GM13977 (cell line): ENCODE measurements at places on chromosomes 6 and 20.

DNA sequence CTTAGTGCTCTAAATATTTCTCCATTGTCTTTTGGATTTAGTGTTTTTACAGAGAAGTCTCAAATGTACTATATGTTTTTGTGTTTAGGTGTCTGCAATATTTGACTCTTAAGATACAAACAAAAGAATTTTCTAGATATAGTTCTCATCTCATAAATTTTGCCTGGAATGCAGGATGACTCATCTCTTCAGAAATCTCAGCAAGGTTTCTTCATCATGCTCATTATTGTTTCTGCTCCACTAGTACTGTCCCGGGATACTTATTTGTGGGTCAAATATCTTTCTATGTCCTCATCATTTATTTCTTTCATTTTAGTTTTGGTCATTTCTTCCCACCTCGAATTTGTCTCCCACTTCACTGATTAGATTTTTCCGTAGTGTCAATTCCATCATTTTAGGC is 9.5 kb downstream of the AHI1 start:
- no peak for DNase-seq

DNA sequence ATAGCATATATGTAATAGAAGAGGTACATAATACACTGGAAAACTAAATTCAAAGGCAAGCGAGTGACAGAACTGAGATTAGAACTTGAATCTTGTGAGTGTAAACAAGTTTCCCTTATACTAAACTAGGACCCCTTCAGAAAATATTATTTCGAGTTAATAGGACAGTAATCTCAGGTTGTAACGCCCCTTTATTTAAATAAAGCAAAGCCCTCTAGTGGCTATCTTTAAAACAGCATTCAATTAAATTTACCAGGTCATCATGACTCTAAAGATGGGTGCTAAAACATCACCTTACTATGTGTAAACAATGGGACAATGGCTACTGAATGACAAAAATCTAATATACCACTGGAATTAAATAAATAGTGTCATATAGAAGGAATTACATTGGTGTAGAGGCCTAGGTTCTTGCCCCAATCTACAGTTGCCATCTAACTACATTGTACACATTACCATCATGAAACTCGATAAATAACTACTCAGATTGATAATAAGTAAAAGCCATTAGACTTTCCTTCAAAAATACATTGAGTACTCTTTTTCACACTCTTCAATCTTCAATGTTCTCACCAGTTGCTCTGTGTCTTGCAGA is 255.4 kb upstream of the IRAK1BP1 start:
- no peak for DNase-seq

GRCh38 chr6:63858691-63859090 is 223.1 kb downstream of the PHF3 start:
- no peak for DNase-seq

- no peak for DNase-seq
Measured at GRCh38 chr6:167091805-167092107, 31.1 kb upstream of the CCR6 start.

DNA sequence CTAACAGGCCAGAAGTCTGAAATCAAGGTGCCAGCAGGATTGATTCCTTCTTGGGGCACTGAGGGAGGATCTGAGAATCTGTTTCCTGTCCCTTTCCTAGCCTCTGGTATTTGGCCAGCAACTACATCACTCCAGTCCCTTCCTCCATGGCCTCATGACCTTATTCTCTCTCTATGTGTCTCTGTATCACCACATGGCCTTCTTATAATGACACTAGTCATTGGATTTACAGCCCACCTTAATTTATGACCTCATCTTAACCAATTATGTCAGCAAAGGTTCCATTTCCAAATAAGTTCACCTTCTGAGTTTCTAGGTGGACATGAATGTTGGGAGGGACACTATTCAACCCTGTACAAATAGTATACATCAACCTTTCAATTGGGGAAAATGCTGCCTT is 29.3 kb downstream of the SCML4 start:
- no peak for DNase-seq

GRCh38 chr6:43304882-43305281 is 3.7 kb downstream of the CRIP3 start:
- no peak for DNase-seq

DNA sequence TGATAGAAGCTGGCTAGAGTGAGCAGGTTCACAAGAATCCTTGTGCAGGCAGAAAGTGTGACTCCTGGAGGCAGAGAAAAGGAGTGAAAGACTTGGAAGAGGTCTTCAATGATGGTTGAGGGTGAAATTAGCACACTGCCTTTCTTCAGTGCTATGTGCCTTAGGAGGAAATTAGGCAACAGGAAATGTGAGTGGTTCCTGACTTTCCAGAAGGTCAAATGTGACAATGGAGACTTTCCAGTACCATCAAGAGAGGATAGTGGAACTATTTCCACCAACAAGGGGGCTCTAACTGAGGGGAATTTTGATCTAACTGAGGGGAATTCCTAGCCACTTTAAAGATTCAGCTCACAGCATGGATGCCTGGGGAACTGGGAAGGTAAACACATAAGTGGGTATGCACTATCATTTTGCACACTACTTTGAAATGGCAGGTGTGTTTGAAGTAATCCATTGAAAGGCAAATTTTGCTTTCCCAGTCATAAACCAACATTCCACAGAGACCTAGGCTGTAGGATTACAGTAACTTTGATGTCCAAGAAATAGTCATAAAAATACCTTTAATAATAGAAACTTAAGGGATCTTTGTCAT is 90.0 kb downstream of the PERP start:
- DNase-seq, result no peak

DNA sequence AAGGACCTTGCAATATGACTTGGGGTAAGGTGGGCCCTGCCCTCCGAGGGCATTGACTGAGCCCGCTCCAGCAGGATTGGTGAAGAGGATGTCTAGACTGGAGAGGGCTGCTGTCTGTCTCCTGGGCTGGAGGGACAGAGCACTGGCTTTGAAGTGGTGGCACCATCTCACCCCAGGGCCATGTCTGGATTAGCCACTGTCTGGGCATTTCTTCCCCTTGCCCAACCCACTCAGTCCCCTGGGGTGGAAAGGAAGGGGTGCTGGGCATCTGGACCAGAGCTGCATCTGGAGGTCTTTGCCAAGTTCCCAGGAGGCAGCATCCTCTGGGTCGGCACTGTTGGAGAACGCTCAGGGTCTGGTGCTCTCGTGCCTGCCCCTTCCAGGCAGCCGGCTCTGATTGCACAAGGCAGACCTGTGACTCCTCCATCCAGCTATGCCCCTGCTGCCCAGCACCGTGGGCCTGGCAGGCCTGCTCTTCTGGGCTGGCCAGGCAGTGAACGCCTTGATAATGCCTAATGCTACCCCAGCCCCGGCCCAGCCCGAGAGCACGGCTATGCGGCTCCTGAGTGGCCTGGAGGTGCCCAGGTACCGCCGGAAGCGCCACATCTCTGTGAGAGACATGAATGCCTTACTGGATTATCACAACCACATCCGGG is at the start of gene R3HDML:
Gene R3HDML, plus strand, starts transcription at position 319 of the 656 bp plus-strand sequence. Its CDS starts 115 bp downstream, at position 434.
- DNase-seq, result no peak

DNA sequence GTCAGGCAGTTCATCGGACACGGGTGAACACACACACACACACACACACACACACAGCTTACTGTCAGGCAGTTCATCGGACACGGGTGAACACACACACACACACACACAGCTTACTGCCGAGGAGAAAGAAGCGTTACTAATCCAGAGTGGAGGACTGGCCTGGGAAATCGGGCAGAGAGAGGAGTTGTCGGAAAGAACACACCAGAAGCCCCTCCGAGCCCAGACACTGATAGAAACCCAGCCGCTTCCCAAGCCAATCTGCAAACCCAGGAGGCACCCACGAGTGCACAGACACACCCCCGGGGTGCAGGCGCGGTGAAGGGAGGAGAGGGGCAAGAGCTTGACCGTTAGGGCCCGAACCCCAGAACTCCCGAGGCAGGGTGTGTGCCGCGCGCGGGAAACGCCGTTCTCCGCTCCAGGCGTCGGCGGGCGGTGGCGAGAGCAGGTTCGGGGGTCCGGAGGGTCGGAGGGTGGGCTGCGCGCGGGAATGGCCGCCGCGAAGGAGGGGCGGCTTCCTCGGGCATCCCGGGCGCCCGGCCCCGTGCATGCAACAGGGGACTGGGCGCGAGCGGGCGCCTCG is 636 bp downstream of the ELOVL2 start:
- peak; percentile 33 for DNase-seq

GRCh38 chr6:5012519-5012918 is 8.7 kb upstream of the RPP40 start:
- no peak for DNase-seq

- no peak for DNase-seq
Measured at GRCh38 chr20:6959900-6960312, 192.4 kb downstream of the BMP2 start.

- DNase-seq, result no peak
Measured at GRCh38 chr6:23654745-23655144, 471.3 kb upstream of the NRSN1 start.

GRCh38 chr6:34571388-34571787 is 15.3 kb upstream of the SPDEF start:
- DNase-seq, result no peak

- no peak for DNase-seq
Measured at GRCh38 chr6:32196682-32197616, 4.5 kb upstream of the GPSM3 start.

DNA sequence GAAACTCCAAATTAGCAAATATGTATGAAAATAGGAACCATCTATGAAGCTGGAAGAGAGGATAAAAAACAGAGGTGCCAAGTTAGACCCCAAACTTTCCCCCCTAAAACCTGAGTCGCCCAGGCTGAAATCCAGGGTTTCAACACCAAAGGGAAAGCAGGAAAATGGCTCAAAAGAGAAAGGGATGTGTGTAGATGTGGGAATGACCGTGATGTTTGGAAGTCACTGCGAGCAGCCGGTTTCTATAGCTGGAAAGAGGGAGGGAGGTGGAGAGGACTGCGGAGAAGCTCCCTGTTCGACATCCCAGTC is 4.5 kb downstream of the RING1 start:
- peak; percentile 6 for DNase-seq

DNA sequence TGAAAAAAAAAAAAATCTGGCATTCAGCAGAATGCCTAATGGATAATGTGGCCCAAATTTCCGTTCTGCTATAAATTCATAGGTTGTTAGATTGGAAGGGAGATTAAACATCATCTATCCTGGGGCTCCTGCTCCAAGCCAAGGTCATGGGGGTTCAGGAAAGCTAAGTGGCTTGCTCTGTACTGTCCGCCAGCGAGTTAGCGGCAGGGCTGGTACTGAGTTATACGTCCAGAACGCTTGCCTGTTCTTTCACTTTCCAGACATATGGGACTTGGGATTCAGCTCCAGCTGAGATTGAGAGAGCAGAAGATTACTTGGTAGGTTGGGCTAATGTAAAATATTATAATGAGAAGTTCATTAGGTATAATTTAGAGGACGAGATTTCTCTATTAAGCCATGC is 858 bp downstream of the RWDD1 start:
- peak; percentile 38 for DNase-seq

DNA sequence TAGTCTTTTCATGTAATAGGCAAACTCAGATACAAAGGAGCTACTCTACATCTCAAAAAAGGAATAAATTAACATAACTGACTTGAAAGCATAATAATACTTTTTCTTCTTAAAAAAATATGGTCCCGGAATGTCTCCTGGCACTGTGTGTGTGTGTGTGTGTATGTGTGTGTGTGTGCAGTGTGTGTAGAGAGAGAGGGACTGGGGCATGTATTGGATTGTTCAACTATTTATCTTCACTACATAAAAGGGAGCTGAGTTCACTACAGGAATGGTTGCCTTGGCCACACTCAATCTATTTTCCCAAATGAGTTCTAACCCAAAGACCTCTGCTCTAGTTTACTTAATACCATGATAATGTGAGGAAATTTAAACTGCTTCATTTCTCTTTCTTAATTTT is 51.1 kb downstream of the B3GAT2 start:
- DNase-seq, result no peak

GRCh38 chr6:143753678-143754077 is 75.9 kb downstream of the PHACTR2 start:
- no peak for DNase-seq

- no peak for DNase-seq
Measured at GRCh38 chr6:4496284-4496683, 279.9 kb upstream of the CDYL start.

DNA sequence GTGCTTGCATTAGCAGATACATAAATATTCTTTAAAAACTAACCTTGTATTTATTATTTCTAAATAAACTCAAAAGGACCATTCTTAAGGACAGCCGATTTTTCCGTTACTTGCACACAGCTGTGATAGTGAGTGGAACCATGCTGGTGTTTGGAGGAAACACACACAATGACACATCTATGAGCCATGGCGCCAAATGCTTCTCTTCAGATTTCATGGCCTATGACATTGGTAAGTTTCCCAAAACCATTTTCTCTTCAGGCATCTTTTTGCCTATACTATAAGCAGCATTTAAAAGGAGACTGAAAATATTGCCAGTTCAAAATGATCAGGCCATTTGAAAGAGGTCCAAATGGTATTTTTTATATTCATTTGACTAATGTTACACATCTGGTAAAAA is 92.3 kb downstream of the ATRN start:
- no peak for DNase-seq

DNA sequence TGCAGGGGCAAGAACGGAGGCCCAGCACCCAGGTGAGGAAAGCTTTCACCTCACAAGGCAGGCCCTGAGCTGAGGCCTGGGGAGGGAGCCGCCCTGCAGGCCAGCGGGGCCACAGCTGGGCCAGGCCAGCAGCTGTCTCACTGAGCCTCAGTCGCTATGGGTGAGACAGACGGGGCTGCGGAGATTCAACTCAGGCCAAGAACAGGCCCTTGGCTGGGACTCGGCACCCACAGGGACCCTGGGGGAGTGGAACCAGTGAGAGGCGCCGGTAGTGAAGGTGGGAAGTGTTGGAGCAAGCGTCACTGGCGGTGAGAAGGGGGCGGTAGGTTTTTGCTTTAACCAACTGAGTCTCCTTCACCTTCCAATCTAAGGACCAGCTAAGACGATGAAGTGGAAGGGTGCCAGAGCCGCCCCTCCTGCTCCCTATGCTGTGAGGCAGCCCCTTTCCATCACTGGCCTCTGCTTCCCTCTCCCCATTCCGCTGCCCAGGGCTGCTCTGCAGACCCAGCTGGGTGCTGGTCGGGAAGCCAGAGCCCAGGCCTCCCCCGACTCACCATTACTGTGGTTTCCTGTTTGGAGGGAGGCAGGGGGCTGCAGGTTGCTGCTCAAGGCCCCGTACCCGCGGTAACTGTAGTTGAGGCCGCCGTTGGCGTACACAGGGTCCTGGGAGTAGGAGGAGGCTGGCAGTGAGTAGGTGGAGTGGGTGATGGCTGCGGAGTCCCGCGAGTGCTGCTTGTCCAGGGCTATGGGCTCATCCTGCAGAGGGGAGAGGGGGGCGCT is 93.7 kb downstream of the ASXL1 start:
- no peak for DNase-seq

DNA sequence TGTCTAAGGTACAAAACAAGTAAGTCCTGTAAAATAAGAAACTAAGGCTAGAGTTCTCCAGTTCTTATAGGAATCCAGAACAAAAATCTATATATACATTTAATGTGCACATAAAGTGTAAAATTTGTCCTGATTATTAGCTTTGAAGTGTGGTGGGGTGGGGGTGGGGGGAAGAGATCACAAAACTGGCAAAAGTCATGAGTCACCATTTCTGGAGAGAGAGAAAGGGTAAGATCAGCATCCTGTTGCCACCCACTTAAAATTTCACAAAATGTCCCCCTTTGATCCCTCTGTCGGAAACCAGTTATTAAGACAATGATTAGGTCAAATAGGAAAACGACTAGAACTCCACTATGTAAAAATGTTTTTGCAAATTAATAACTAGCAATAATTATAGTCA is 482.0 kb upstream of the POU3F2 start:
- no peak for DNase-seq
